ENCODE measurements at places on chromosomes 16 and 17. TPM values are rescaled to one million over a fixed set of nuclear protein-coding genes. Genes with fewer than 3 reads are reported as not detected.

Gene EFNB3
- total RNA-seq: 2.3 TPM

DNA sequence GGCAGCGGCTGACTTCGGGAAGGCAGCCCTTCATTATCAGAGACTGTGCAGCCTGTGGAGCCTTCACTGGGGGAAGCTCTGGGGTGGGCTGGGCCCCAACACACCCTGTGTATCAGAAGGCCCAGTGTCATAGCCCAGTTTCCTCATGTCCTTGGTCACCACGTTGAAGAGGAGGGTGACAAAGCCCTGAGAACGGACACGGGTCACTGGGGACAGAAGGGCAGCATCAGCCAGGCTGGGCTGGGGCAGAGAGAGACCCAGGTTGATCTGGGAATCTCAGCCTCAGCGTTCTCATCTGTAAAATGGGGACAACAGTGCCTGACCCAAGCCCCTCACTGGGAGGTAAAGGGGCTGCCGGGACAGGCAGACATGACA lies 19.3 kb downstream of the B9D1 start:
- DNase-seq: no peak

GRCh38 chr17:76271669-76272540 lies 6.8 kb downstream of the UBALD2 start:
- DNase-seq: peak; percentile 68

Gene HBZ
- total RNA-seq: not detected

- no peak for DNase-seq
These were observed 3.5 kb downstream of the GNG13 start for GRCh38 chr16:797120-797420.

- DNase-seq: no peak
These were observed 177.1 kb upstream of the WSCD1 start for GRCh38 chr17:5892921-5893675.

DNA sequence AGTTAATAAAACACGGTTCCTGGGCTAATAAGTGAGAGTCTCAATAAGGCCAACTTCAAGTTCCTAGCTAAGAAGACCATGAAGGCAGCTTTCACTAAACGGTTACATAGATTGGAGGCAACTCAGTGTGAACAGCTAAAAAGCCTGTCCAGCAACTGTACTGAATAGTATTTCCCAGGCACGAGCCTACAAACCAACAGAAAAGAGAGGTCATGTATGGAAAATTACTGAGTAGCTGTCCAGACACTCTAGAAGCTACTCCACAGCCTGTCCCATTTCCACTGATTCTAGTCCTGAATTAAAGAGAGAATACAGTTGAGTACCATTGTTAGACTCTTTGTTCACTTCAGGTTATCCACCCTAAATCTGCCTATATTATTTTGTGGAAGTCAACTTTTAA lies 36.5 kb upstream of the C17orf78 start:
- no peak for DNase-seq

- DNase-seq: no peak
These were observed 176.5 kb upstream of the CDH5 start for GRCh38 chr16:66189951-66190350.

Gene MINK1
- total RNA-seq: 119 TPM

Gene SOST
- total RNA-seq: not detected

DNA sequence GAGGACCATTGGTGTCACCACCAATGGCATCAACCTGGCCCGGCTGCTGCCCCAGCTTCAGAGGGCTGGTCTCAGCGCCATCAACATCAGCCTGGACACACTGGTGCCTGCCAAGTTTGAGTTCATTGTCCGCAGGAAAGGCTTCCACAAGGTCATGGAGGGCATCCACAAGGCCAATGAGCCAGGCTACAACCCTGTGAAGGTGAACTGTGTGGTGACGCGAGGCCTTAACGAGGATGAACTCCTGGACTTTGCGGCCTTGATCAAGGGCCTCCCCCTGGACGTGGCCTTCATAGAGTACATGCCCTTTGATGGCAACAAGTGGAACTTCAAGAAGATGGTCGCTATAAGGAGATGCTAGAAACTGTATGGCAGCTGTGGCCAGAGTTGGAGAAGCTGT lies 111.9 kb upstream of the SIAH1 start:
- DNase-seq: no peak

DNA sequence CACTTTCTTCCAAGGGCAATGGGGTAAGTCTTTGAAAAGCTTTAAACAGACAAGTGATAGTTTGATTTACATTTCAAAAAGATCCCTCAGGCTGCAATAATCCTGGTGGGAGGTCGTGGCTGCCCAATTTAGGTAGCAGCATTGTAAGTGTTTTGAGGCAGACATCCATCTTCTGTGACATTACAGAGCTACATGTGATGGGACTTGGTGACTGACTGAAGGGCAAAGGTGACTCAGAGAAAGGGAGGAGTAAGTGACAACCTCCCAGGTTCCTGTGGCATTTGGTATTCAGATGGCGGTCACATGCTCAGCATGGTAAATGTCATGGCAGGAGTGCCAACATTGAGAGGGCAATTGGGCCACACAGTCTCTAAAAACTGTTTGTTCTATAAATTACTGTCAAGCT lies 26.5 kb downstream of the STAT3 start:
- DNase-seq: no peak

- no peak for DNase-seq
These were observed 25.5 kb downstream of the MYOCD start for GRCh38 chr17:12691173-12691572.

Gene PSMC3IP
- total RNA-seq: 4.3 TPM

DNA sequence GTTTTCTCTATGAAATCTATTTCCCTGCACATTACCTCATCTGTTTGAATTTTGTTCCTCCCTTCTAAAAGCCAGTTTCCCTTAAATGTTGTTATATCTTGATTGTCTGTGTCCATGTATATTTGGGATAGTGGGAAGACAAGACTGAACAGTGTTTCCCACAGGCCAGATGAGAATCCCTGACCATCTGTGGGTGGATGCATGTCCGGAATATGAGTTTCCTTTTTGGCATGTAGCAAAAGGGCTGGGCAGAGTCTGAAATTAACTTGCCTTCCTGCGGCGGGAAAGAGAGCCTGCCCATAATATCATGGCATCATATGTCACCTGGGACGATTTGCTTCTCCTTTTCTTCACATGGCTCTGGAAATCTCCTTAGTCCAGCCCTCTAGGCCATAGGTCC lies 385.8 kb upstream of the MAF start:
- DNase-seq: no peak

Gene PIRT
- not detected for total RNA-seq

- DNase-seq: no peak
These were observed 322.0 kb downstream of the MAF start for GRCh38 chr16:79278506-79278905.

- DNase-seq: peak; percentile 89
These were observed 31.3 kb downstream of the ZCCHC14 start for GRCh38 chr16:87461466-87461991.

- DNase-seq: no peak
These were observed 60.2 kb downstream of the TEX2 start for GRCh38 chr17:64202683-64203344.

Gene DNAI2
- total RNA-seq: not detected

DNA sequence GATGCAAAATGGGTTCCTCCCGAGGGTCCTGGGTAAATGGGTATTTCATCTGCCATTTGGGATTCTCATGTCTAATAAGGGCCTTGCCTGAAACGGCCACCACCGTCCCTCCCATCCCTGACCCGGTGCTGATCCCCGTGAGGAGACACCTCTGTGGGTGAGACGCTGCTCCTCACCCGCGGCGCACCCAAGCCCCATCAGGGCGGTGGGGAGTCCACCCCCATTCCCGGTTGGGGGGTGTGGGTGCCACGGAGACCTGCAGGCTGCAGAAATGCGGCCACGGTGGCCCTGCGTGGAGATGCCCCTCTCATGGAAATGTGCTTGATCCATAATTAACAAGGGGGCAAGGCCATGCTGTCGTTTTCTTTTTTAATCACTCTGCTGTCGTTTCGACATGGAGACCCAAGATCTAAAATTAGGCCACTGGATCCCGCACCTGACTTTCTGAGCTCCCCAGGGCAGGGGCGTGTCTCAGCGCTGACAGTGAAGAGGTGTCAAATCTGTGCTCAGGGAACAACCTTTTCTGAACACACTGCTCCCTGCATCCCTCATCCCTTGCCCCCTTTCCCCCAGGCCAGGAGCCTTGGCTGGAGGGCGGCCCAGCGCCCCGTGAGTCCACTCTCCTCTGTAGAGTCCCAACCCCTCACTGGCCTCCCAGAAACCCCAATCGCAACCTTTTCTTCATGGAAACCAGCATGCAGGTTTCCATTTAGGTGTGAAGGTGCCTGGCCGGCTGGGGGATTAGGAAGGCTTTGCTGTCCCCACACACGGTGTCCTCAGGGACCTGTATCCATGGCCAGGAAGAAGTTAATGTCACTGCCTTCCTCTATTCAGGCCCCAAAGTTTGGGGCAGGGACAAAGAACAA lies 38.9 kb downstream of the PEMT start:
- no peak for DNase-seq

Gene COASY
- total RNA-seq: 77.0 TPM

Gene CTRB2
- not detected for total RNA-seq

- DNase-seq: no peak
These were observed 113.5 kb downstream of the DYNLRB2 start for GRCh38 chr16:80654094-80654862.

Gene CRISPLD2
- total RNA-seq: 192 TPM

Gene MYH8
- not detected for total RNA-seq

GRCh38 chr16:86414991-86415740 lies 95.2 kb upstream of the FOXF1 start:
- no peak for DNase-seq

GRCh38 chr16:31351942-31352325 lies 3.0 kb upstream of the ITGAX start:
- DNase-seq: no peak

DNA sequence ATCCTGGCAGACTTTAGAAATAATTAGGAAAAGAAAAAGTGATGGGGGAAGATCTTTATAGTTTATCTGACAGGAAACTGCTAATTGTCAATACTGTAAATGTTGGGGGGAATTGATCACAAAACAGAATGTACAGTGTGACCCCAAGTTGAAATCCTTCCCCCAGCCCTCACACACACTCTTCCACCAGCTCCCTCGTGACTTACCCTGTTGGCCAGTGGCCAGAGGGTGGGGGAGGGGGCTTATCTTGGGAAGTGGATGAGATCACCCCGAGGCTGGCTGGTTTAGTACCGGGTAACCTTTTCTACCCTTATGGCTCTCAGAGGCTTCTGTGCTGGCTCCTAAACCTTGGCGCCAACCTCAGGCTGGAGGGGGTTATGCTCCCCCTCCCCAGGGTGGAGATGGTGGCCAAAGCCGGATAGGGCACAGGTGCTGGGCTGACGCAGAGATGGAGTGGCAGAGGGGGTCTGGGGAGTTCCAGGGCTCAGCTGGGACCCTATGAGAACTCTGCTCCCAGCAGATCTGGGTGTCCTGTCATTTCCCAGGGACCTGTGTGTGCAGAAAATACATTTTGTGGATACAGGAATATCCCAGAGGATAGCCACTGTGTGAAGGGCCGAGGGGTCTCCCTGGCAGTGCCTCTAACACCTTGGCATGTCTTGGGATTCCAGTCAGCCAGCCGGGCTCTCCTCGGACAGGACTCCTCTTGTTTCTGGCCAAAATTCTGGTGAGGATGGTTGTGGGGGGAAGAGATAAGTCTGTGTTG lies 18.6 kb downstream of the CDH16 start:
- peak; percentile 85 for DNase-seq

Gene TMEM220
- total RNA-seq: 17.6 TPM

DNA sequence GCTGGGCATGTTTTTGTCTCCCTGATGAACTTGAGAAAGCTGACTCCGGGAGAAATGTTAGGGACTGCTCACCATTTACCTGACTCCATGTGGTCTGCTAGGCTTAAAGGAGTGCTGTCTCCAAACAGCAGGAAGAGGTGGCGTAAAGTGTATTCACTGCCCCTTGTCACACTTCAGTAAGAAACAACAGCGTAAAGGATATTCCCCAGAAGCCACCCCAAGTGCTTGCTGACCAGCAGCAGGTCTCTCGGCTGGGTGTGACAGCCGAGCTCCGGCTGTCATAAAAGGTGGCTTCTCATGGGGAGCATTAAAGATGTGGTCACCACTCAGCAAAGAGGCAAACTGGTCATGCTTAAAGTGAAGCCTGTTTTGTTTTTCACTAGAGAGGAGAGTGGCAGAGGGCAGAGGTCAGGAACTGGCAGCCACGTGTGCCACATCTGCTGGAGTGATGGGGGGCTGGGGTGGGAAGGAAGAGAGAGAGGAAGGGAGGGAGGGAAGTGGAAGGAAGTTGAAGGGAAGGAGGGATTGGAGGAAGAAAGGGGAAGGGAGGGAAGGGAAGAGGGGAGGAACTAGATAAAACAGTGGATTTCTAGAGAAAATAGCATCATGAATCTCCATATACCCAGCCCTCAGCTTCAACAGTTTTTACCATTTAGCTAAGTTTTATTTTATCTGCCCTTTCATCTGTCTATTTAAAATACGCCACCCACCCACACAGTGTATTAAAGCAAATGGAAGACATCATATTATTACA lies 119.3 kb downstream of the CLEC16A start:
- DNase-seq: no peak

Gene ATP2A1
- 0.75 TPM for total RNA-seq

GRCh38 chr16:83085660-83086059 lies 458.9 kb downstream of the CDH13 start:
- DNase-seq: no peak

Gene HS3ST4
- not detected for total RNA-seq

GRCh38 chr17:72569148-72569946 lies 448.5 kb downstream of the SOX9 start:
- DNase-seq: no peak

Gene SPN
- 4.2 TPM for total RNA-seq

GRCh38 chr17:19243838-19244237 lies 6.7 kb downstream of the EPN2 start:
- DNase-seq: no peak

All from ureter (tissue), 1 donor.